ENCODE measurements at places on chromosomes 2 and 18.

DNA sequence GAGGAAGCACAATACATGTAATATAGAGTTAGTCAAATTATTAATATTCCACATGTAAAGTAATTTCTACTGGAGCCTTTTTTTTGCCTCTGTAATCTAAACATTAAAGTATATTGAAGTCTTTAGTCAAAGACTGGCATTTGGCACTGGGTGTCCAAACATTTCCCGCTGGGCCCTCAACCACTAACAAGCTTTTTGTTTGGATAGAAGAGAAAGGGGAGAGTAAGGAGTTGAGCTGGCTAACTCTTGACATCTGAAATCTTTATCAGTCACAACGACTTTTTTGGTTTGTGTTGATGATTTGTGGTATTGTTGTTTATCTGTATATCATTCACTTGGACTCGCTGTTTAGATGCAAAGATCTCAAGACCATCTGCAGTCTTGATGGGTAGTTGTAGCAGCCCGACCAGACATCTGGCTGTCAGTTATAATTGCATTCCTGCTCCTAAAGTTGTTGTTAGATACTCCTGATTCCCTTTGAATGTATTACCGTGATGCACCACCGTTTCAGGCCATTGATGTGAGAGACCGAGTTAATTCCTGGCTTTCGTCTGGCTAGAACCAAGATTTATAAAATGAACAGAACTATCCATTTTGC lies 379.6 kb downstream of the MTX2 start:
- no peak for DNase-seq

- no peak for DNase-seq
These were observed 132.6 kb downstream of the MAP2 start for GRCh38 chr2:209556354-209556961.

GRCh38 chr18:37107748-37108522 lies 279.0 kb downstream of the KIAA1328 start:
- no peak for DNase-seq

DNA sequence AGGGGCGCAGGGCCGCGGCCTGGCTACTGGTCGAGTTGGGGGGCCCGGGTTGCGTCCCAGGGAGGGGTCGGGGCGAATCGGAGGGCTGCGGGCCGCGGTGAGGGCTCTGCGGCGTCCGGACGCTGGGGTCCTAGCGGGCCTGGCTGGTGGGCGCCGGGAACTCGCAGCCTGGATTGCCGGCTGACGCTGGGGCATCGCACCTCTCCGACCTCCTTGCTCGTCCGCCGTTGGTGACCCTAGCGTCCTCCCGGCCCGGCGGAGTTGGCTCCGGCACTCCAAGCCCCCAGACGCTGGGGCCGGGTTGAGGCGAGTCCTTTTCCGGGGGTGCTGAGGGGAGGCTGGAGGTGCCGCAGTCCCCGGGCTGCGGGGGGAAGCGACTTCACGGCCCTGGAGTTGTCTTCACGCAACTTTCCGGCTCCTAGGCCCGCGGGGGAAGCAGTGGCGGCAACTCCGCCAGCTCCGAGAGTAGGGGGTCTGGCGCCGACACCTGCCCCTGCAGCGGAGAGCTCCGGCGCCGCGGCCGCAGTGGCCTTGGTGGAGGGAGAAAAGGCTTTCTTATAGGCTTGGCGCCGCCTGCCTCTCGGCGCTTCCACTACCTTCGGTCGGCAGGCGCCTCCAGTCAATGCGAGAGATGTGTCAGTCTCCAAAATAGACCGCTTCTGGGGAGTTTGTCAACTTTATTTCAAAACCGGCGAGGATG lies 70.3 kb downstream of the HAUS1 start:
- DNase-seq: peak; percentile 17

Measured in posterior cingulate gyrus (tissue), 11 donors.